CD4-positive, alpha-beta T cell treated with Interleukin-1 beta for 1 hour (primary cell): ENCODE measurements at places on chromosomes 7 and 10.

- no peak for DNase-seq
Observed at GRCh38 chr7:44472843-44473242, 17.6 kb downstream of the NUDCD3 start.

DNA sequence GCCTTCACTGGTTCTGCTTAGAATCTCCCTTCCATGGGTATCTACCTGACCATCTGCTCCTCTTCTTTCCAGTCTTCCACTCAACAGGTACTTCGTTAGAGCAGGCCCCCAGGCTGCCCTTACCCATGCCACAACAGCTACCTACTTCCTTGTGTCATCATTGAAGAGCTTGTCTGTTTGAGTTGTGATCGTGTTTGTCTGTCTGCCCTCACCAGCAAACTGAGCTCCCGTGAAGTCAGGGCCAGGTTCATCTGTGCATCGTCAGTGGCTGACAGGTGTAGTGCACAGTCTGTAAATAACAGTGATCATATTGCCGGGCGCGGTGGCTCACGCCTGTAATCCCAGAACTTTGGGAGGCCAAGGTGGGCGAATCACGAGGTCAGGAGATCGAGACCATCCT lies 5.0 kb downstream of the NIPSNAP2 start:
- no peak for DNase-seq

DNA sequence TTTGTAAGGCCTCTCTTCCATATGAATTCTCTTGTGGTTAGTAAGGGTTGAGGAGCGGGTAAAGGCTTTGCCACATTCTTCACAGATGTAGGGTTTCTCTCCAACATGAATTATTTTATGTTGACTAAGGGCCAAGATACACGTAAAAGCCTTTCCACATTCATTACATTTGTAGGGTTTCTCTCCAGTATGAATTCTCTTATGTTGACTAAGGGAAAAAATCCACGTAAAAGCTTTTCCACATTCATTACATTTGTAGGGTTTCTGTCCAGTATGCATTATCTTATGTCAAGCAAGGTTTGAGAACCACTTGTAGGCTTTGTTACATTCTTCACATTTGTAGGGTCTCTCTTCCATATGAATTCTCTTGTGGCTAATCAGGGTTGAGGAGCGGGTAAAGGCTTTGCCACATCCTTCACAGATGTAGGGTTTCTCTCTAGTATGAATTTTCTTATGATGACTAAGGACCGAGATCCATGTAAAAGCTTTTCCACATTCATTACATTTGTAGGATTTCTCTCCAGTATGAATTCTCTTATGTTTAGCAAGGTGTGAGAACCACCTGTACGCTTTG lies 493.0 kb downstream of the ZNF479 start:
- no peak for DNase-seq

GRCh38 chr7:106874076-106874475 lies 9.0 kb downstream of the PIK3CG start:
- DNase-seq: no peak
